NCI-H2029 (cell line): ENCODE measurements at places on chromosomes 1 and 21.

GRCh38 chr1:64184003-64184440 lies 19.4 kb upstream of the UBE2U start:
- DNase-seq: peak; percentile 82

GRCh38 chr1:8604041-8604945 lies 213.1 kb downstream of the RERE start:
- no peak for DNase-seq

- peak; percentile 48 for DNase-seq
These were observed 100.0 kb upstream of the EDEM3 start for GRCh38 chr1:184854496-184855140.

DNA sequence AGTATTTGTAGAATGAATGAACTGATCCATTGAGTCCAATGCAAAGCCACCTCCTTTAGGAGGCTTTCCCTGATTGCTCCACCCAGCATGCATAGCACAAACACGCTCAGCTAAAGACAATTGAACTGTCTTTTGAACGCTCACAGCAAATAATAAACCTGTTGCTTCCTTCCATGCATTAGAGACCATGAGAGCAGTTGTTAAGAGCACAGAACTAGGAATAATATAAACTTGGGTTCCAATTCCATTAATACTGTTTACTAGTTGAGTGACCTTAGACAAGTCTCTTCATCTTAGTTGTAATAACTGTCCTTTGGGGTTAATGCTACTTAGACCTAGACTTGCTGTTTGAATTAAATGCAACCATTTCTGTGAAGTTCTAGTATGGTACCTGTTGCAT lies 5.9 kb upstream of the MEF2D start:
- no peak for DNase-seq

DNA sequence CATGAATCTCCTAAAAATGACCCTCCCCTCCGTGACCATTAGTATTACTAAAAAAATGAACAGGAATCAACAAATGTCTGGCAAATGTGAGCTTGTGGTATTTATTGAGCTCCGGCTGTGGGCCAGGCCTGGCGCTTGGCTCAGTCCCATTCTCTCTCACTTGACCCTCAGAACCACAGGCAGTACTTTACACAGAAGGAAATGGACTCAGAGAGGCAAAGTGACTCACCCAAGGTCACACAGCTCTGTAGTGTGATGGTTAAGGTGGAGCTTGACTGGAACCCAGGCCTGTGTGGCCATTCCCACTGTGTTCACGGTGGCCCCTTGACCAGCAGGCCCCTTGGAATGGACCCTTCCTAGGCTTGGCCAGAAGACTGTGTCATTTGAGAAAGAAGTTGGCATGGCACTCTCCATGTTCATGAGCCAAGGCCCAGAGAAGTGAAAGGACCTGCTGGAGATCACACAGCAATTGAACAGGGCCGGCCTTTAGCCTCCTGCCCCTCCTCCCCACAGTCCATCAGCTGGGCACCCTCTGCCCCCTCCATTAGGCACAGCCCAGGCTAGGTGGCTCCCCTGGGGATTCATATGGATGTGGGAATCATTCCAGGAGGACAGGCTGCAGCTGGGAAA lies 32.1 kb downstream of the FAM151A start:
- DNase-seq: no peak

- no peak for DNase-seq
These were observed 235.0 kb upstream of the JUN start for GRCh38 chr1:59018860-59019259.

- DNase-seq: no peak
These were observed 8.2 kb downstream of the MEGF6 start for GRCh38 chr1:3603156-3603555.

DNA sequence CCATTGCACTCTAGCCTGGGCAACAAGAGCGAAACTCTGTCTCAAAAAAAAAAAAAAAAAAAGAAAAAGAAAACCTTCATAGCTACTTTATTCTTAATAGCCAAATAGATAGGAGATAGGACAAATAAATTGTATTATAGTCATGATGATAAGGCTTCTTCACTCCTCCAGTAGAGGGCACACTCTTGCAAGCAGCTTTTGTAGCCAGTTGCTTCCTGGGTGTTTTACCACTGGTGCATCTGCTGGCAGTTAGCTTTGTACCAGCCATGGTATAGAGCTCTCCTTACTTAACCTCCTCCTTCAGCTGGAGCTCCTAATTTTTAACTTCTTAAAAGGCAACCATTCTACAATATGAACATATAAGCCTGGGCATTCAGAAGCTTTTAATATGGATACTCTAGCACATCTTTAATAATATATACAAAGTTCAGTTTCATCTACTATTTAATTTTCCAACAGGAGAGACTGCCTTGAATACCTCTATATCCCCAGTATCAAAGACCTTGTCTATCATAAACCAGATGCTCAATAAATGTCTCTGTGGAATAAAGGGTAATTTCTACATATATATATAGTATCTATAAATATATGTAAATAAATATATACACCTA lies 35.8 kb downstream of the EVI5 start:
- DNase-seq: peak; percentile 60

GRCh38 chr1:203440771-203441170 lies 34.8 kb upstream of the PRELP start:
- no peak for DNase-seq

- DNase-seq: no peak
These were observed 18.6 kb downstream of the RHOU start for GRCh38 chr1:228753786-228754360.
